Left renal cortex interstitium (tissue), 4 donors: ENCODE measurements at places on chromosomes 2 and 18. TPM values are rescaled to one million over a fixed set of nuclear protein-coding genes. Genes with fewer than 3 reads are reported as not detected.

The SPAST gene
- 26.5 TPM for polyA plus RNA-seq

The ZBTB7C gene
- polyA plus RNA-seq: 12.6 TPM

The KYNU gene
- 4.5 TPM for polyA plus RNA-seq

The FAM237A gene
- not detected for polyA plus RNA-seq

The CD28 gene
- 1.1 TPM for polyA plus RNA-seq

The CCDC102B gene
- 6.1 TPM for polyA plus RNA-seq

The TCF7L1 gene
- polyA plus RNA-seq: 70.4 TPM

The IMPA2 gene
- 91.3 TPM for polyA plus RNA-seq

The CPO gene
- 1.0 TPM for polyA plus RNA-seq

GRCh38 chr2:48589170-48589767 lies 28.4 kb upstream of the GTF2A1L start:
- no peak for DNase-seq

- no peak for DNase-seq
These were observed 58.7 kb upstream of the SP3 start for GRCh38 chr2:174023591-174024523.

- DNase-seq: no peak
These were observed 214.5 kb downstream of the NBAS start for GRCh38 chr2:15346624-15347023.

GRCh38 chr2:14675489-14675888 lies 43.0 kb downstream of the LRATD1 start:
- no peak for DNase-seq

DNA sequence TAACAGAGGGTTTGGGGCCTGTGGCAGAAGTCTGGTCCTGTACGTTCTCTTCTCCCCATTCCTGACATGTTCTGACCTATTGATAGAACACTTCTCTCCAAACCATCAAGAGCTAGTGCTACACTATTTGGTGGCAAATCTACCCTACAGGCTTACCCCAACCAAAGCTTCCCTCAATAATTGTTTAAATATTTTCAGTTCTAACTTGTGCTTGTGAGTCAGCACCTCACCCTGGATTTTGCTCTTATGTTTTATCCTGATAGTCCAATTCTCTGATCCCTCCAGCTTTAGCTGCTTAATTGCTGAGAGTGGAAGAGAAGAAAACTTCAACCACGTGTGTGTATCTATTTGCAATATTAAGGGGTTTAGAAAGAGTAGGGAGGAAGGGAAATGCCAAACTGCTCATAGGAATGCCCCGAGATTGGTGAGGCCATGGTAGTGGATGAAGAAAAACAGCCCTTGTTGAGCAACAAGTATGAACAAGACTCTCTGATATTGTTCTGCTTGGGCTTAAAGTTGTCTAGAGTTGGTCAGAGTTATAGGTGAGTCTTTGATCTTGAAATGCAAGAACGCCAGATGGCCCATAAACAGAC lies 67.8 kb upstream of the PARD3B start:
- DNase-seq: no peak

DNA sequence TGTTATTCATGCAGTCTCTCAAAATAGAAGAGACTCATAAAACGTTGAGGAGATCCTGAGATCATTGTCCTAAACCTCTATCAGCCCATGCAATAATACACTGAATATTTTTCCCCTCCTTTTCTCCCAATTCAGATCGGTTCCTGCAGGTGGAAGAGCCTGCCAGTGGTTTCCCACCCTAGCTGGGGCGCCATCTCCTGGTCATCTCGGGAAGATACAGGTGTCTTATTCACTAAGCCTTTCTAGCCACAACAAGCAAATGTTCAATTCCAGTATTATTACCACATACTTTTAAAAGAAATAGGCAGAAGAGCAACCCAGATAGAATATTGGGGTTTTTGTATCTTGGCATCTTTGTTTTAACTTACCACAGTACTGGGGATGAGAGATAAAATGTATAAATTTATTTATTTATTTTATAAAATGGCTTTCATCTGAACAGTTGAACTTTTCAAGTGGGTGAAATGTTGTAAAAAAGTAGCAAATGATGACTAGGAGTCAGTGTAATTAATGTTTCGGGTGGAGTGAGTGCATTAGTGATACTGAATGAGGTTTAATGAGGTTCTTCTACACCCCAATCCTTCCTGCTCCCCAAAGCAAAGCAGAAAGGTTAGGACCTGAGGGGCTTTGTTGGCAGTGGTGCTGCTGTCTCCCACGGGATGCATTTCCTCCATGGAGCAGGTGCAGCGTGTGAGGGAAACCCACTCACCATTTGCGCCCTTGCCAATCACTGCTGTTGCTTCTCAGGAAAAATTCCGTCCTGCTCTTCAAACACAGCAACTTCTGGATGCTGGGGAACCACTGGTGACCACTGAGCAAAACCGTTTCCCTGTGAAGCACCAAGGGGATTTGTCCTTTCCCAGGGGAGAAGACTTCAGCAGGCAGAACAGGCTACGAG lies 147.1 kb upstream of the FHL2 start:
- no peak for DNase-seq

GRCh38 chr2:59947917-59948541 lies 605.4 kb downstream of the BCL11A start:
- DNase-seq: no peak

GRCh38 chr2:239253701-239254436 lies 147.0 kb downstream of the HDAC4 start:
- DNase-seq: no peak

GRCh38 chr18:79805211-79805887 lies 7.6 kb downstream of the KCNG2 start:
- no peak for DNase-seq

GRCh38 chr2:218884519-218884918 lies 3.9 kb downstream of the WNT10A start:
- no peak for DNase-seq

DNA sequence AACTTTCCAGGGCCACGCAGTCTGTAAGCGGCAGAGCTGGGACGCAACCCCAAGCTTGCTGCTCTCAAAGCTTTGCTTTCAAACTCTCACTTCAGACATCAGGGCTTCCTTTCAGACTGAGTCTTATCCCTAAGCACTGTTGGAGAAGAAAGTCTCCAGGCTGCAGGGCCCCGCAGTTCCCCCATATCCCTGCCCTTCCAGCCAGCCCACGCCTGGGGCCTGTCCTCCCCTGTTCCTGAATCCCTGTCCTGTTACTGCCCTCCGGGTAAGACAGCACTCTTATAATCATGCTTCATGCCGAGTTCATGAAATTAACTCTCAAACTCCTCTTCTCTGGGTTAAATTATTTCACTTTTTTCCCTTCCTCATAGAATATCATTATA lies 37.9 kb downstream of the HPCAL1 start:
- no peak for DNase-seq

- DNase-seq: no peak
These were observed 24.7 kb downstream of the ATAD2B start for GRCh38 chr2:23901966-23902846.

- DNase-seq: no peak
These were observed 199.1 kb upstream of the CCDC150 start for GRCh38 chr2:196440413-196440812.

GRCh38 chr2:7363906-7364305 lies 446.7 kb downstream of the RNF144A start:
- no peak for DNase-seq

DNA sequence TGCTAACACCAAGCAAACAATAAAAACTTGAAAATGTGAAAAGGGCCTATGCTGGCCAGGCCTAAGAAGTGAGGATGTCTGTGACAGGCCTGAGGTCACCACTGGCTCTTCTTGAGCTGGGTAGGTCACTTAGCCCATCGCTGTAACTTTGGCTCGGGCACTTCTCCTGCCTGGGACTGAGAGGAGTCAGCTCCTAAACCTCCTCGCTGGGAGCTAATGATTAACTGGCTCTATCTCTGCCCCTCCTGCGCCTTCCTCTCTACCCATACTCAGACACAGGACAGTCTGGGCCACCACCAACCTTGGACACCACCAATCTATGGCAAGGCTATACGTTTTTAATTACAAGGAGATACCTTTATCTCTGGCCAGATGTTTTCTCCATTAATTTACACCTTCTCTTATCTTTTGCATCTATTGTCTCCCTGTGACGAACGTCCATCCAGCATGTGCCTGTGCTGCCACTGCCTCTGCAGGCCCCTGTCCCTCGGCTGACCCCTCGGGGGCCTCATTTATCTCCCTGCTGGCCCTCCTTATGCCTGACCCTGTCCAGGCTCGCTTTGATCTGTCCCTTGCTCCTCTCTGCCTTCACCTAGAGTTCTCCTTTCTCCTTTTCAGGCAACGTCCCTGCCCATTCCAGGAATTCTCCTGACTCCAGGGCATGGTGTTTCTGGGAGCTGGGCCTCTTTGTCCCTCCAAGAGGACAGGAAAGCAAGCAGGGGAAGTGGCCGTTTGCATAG lies 149.1 kb upstream of the GATA6 start:
- no peak for DNase-seq

- no peak for DNase-seq
These were observed 83.5 kb upstream of the CDCA7 start for GRCh38 chr2:173271135-173271534.

GRCh38 chr18:28124131-28125029 lies 52.5 kb downstream of the CDH2 start:
- DNase-seq: no peak

DNA sequence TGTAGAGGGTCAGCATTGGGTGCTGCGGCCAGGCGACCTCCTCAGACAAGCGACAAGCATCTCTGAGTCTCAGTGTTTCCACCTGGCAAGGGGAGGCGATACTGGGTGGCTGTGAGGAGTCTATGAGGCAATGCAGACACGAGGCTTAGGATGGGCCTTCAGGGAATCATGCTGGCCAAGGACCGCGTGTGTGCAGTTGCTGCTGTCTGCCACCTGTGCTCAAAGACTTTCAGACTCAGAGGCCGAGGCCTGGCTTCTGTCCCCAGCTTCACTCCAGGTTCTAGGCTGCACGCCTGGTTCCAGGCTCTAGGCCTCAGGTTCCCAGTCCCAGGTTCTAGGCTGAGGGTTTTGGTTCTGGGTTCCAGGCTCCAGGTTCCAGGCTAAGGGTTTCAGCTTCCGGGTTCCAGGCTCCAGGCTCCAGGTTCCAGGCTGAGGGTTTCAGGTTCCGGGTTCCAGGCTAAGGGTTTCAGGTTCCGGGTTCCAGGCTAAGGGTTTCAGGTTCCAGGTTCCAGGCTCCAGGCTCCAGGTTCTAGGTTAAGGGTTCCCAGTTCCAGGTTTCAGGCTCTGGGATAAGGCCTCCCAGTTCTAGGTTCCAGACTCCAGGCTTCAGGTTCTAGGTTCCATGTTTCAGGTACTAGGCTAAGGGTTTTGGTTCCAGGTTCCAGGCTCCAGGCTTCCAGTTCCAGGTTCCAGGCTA lies 14.8 kb downstream of the LRRFIP1 start:
- DNase-seq: no peak

DNA sequence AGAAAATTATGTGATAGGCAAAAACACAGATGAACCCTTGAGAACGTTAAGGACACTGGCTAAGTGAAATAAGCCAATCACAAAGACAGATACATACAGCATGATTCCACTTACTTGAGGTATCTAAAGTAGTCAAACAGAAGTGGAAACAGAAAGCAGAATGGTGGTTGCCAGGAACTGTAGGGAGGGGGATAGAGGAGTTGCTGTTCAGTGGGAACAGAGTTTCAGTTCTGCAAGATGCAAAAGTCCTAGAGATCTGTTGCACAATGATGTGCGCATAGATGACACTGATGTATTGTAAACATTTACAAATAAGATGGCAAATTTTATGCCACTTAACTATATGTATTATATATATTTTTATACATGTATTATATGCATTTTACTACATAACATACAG lies 59.7 kb downstream of the POLE4 start:
- no peak for DNase-seq

DNA sequence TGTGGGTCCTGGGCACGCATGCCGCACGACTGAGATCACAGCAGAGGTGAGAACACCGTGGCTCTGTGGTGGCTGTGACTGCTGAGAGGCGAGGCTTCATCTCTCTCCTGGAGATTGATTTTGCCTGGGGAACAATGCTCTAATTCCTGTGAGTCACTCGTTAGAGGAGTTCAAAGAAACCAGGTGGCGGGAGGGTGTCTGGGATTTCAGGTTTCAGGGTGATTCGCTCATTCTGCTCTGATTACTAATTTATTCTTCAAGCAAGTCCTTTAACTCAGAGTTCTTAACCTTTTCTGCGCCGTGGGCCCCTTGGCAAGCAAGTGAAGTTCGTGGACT lies 56.3 kb downstream of the GLI2 start:
- no peak for DNase-seq

DNA sequence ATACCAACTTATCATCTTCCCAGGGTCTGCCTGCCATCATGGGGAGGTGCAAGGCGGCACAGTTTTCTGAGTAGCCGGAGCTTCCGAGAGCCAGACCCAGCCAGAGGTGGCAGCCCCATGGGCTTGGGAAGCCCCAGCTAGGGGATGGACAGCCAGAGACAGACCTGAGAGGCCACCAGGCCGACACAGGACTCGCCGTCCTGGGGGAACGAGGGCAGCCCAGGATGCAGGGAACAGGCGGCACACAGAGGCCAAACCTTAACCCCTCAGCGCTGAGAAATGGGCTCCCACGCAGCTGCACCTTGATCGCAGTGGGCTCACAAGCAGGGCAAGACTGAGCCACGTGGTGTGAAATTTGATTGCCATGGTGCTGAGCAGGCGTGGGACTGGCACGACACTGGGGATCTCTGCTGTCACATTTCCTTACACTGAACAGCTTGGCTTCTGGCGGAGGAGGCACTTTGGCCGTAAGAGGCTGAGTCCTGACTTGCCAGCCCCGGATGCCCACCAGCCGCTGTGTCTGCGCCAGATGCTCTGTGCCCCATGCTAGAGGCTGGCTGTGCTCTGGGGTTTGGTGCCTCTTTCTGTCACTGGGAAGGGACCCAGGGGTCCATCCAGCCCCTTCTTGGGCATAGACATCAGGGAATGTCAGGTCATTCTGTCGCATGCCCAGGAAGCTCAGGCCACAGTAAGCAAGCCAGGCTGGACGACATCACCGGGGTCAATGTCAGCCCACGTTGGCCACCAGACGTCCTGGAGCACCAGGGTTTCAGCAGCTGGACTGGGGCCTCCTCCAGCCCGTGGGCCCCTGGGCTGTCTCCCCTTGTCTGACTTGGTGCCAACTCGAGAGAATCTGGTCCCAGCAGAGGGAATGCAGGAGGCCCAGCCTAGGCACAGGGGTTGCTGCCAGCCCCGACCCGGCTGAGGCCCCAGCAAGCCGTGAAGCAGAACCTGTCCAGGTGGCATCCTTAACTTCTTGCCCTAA lies 312.1 kb upstream of the MYT1L start:
- DNase-seq: no peak
